Esophagus mucosa (tissue), 1 donor: ENCODE measurements at places on chromosomes 13 and 19. TPM values are rescaled to one million over a fixed set of nuclear protein-coding genes. Genes with fewer than 3 reads are reported as not detected.

DNA sequence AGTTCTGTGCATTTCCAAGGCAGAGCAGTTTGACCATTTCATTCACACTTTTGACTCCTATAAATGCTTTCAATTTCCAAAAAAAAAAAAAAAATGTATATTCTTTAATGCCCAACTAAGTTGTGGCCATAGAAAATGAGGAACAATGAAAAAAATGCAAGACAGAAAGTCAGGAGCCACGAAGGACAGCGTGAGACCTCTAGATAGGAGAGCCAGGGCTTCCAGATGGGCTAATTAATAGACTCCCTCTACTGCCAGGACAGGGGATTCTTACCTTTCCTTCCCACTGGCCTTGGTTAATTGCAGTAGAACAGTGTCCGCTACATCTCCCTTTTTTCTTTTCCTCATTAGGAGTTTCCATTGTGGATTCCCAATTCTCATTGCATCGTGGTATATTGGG, 8.6 kb downstream of the FPR3 start:
- no peak for ATAC-seq

The CEACAM18 gene
- not detected for total RNA-seq

The GNG7 gene
- total RNA-seq = 0.68 TPM

GRCh38 chr13:50355797-50356196, 340.6 kb downstream of the KCNRG start:
- no peak for ATAC-seq
